Esophagus muscularis mucosa (tissue), 4 donors: ENCODE measurements at places on chromosomes 12 and 14. TPM values are rescaled to one million over a fixed set of nuclear protein-coding genes. Genes with fewer than 3 reads are reported as not detected.

ARHGEF25 gene
- total RNA-seq, result 120 TPM

DNA sequence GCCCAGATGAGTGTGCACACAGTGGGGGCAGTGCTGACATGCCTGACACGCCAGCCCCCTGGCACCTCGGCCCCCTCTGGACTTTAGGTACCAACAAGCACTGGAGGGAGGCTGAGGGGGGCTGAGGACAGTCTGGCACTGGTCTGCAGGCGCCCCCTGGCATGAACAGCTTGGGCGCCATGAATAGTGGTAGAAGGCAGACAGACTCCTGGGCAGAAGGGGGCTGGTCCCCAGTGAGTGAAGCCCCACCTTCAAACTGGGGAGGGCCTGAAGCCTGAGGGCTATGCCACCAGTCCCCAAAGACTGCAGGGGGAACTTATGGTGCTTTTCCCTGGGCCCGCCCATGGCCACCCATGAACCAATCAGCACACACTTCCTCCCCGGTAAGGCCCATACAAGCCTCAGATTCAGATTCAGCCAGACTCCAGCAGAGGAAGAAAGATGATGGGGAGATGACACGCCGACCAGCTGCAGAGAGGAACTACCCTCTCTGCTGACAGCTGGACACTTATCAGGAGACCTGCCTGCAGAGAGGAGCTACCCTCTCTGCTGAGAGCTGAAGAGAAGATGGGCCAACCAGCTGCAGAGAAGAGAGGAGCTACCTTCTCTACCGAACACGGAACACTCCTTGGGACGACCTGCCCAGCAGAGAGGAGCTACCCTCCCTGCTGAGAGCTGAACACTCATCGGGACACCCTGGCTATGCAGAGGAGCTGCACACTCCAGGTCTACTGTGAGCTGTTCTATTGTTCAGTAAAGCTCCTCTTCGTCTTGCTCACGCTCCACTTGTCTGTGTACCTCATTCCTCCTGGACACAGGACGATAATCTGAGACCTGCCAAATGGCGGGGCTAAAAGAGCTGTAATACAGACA lies 324.5 kb downstream of the PCNX1 start:
- H3K36me3 ChIP-seq, result no peaks in the 10 kb centered on the region
- DNase-seq, result no peak
- no peaks in the 10 kb centered on the region for H3K4me1 ChIP-seq
- no peaks in the 10 kb centered on the region for H3K27me3 ChIP-seq
- no peak overlapping the region for H3K4me3 ChIP-seq

DNA sequence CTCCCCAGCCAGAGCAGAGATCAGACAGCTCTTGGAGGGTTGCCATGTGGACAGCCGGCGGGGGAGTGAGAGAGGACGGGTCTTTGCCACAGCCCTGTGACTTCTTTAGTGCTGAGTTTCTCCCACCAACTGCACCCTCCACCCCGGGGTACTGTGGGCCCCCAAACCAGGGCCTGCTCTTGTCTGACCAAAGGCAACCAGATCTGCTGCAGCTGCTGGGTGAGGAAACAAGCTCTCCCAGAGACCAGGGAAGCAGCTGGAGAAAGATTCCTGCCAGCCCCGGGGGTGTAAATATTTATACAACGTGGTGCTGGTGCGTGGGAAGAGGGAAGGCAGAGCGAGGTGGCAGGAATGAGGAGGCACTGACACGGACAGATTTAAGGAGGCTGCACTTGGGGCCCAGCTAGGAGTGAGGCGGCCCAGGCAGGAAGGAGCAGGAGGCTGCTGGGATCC lies 14.3 kb upstream of the ZFP36L1 start:
- H3K27ac ChIP-seq, result peak overlapping the region; percentile 86
- peaks cover 28% of the 10 kb centered on the region for H3K4me1 ChIP-seq
- H3K36me3 ChIP-seq, result no peaks in the 10 kb centered on the region
- H3K4me3 ChIP-seq, result no peak overlapping the region
- peak; percentile 92 for DNase-seq

- no peaks in the 10 kb centered on the region for H3K36me3 ChIP-seq
- no peaks in the 10 kb centered on the region for H3K27me3 ChIP-seq
- no peak for DNase-seq
These were observed 591 bp downstream of the GXYLT1 start for GRCh38 chr12:42144158-42144407.

DDN gene
- not detected for total RNA-seq

- H3K27me3 ChIP-seq, result no peaks in the 10 kb centered on the region
- no peak for DNase-seq
- peaks cover 14% of the 10 kb centered on the region for H3K4me1 ChIP-seq
These were observed 165.5 kb upstream of the DYRK2 start for GRCh38 chr12:67482751-67483661.

- peaks cover 73% of the 10 kb centered on the region for H3K36me3 ChIP-seq
- H3K4me3 ChIP-seq, result no peak overlapping the region
These were observed 117.5 kb downstream of the ANO2 start for GRCh38 chr12:5827591-5827990.

DNA sequence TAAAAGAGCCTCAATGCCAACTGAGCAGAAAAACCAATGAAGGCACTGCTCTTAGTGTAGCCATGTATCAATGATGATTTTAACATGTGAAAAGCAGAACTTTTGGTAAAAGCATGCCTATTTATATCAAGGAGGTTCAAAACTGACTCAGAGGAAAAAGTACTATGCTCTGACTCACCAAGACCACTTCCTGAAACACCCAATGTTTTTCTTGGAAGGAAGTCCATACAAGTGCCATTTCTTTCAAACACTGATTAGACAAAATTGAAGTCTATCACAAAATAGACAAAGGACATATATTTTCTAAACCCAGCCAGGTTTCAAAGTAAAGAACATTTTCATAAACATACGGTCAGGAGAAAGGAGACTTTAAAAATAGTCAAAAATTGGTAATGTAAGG lies 88.6 kb downstream of the EPS8 start:
- no peak for DNase-seq
- H3K27me3 ChIP-seq, result no peaks in the 10 kb centered on the region
- H3K27ac ChIP-seq, result peak overlapping the region; percentile 74
- H3K4me3 ChIP-seq, result no peak overlapping the region

GRCh38 chr12:103688376-103689063 lies 101.4 kb downstream of the STAB2 start:
- no peak for DNase-seq
- no peaks in the 10 kb centered on the region for H3K4me1 ChIP-seq
- no peaks in the 10 kb centered on the region for H3K36me3 ChIP-seq

GRCh38 chr12:103712216-103712615 lies 125.1 kb downstream of the STAB2 start:
- H3K4me3 ChIP-seq, result no peak overlapping the region
- H3K27ac ChIP-seq, result no peak overlapping the region
- no peaks in the 10 kb centered on the region for H3K36me3 ChIP-seq
- DNase-seq, result no peak
- H3K27me3 ChIP-seq, result no peaks in the 10 kb centered on the region
